ENCODE measurements at places on chromosomes 7 and 10.

GRCh38 chr7:131654249-131654558 lies 97.8 kb upstream of the PODXL start:
- DNase-seq, result no peak

DNA sequence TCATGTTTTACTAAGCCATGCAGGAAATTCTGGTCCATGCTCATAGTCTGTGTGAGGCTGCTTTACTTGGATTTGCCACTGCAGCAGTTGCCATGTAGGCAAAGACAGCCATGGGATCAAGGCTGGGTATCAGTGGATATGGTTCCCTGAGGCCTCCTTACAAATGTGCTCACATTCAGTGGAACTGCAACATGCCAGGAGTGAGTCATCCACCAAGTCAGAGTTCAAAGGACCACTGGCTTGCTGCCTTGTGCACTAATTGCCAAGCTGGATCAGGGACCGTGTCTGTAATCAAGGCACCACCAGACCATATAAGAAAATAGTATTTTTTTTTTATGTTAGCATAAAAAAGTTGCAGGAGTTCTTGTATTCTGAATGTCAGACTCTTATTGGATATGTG lies 101.0 kb downstream of the CDCA7L start:
- no peak for DNase-seq

DNA sequence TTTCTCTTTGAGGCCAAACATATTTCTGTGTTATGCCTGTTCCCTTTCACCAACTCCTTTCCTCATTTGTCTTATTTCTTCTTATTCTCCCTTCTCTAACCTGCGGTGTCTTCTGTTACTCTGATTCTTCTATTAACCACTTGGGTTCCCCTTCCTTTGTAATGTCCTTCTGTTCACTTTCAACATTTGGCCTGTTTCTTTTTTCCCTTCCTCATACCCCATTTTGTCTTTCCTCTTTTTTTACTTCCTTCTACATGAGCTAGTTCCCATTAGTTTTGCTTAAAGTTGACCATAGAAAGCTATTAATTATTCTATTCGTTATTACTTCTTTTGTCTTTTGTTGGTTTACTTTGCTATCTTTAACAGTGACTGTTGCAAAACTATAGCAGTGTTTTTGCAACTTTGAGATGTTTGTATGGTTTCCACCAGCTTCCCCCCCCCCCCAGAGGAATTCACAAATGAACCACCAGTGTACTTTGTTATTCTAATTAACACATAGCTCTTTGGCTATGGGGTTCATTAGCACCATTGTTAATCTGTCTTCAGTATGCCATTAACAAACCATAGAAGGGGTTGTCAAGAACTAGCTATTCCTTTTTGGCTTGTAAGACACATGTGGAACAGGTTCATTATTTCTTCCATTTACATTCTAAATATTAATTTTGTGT lies 2.9 kb downstream of the LRGUK start:
- DNase-seq, result no peak

DNA sequence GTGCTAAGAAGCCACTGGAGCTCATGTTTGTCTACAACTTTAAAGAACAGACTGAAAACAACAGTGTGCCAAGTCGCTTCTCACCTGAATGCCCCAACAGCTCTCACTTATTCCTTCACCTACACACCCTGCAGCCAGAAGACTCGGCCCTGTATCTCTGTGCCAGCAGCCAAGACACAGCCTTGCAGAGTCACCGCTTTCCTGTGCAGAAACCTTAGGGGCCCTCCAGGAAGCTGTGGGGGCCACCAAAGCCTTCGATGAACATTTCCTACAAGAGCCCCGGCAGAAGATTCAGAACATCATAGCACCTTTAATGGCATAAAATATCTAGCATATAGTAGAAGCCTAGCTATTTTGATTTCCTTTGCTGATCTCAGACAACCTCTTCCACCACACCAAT lies 88.0 kb upstream of the PRSS58 start:
- DNase-seq, result no peak

GRCh38 chr7:47473499-47474210 lies 108.3 kb downstream of the TNS3 start:
- no peak for DNase-seq

DNA sequence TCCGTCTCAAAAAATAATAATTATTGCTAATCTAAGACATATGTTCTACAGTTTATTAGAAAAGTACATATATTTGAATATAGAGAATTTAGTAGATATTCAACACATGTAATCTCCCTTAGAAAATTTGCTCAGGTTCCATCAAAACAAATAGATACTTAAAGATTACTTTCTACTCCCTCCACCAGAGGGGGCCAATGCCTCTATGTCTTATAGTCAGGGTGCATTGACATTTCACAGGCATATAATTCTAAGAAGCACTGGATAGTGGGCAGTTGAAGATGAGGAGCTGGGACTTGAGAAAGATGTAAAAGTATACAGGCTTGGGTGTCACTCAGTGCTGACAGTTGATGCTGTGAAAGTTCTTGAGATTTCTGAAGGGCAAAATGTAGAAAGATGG lies 301.6 kb upstream of the HPS1 start:
- DNase-seq, result no peak

DNA sequence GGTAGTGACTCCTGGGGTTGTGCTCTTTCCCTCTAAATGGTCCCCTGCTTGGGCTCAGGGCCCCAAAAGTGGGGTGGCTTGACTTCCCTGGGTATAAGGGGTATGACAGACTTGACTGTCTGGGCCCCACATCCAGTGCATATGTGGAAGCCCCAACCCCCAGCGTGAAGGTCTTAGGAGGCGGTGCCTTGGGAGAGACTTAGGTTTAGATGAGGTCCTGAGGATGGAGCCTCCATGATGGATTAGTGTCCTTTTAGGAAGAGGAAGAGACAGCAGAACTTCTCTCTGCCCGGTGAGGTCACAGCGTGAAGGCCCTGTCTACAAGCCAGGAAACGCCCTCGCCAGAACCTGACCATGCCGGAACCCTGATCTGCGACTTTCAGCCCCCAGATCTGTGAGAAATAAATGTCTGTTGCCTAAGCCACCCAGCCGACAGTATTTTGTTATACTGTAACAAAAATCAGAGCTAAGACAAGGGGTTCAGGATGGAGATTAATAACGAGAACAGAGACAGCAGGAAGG lies 23.8 kb downstream of the PODXL start:
- no peak for DNase-seq

DNA sequence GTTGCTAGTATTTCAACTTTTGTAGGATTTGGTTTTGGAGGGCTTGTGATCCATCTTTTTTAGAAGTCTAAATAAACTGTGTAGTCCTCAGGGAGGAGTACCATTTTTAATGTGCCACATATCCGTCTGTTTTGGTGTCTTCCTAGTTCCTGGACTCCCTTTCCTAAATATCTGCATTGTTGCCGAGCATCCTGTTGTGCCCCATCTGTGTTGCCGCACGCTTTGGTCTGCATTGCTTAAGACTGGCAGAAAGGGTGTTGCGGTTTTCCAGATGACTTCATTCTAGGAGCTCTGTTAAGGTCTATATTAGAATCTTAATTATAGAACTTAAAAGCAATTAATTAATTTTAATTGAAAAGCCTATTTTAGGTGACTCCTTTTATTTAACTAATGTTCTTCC lies 49.4 kb downstream of the RBM33 start:
- DNase-seq, result no peak

- DNase-seq, result no peak
These were observed 46.1 kb upstream of the EXOC6 start for GRCh38 chr10:92801978-92802872.

GRCh38 chr10:130128922-130129321 lies 7.3 kb upstream of the GLRX3 start:
- no peak for DNase-seq

DNA sequence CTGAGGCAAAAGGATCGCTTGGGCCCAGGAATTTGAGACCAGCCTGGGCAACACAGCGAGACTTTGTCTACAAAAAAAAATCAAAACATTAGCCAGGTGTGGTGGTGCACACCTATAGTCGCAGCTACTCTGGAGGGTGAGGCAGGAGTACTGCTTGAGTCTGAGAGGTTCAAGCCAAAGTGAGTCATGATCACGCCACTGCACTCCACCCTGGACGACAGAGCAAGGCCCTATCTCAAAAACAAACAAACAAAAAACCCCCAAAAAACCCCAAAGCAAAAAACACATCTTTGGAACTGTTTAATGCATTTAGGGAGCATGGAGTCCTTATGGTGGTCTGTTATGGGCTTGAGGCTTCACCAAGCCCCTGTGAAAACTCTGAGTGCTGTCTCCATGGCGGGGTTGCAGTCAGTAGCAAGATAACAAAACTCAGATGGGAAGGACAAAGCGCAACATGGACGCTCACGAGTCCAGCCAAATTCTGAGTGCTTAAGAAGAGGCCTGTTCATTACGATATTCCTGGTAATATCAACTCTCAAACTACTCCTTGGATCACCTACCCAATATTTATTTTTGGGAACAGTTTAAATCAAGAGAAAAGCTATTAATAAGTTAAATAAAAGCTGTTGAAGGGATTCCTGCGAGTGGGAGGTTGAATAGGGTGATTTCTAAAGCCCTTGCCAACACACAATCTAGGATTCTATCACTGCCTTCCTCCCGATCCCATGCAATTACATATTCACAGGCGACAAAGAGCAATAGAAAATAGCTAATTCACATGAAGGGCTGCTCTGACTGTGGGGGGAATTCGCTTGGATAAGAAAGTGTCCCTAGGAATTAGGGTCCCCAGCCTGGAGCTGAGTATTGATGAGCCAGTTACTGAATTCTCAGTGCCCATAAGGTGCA lies 123.3 kb downstream of the HIPK2 start:
- DNase-seq, result no peak

GRCh38 chr10:29610876-29611647 lies 23.7 kb downstream of the SVIL start:
- no peak for DNase-seq

DNA sequence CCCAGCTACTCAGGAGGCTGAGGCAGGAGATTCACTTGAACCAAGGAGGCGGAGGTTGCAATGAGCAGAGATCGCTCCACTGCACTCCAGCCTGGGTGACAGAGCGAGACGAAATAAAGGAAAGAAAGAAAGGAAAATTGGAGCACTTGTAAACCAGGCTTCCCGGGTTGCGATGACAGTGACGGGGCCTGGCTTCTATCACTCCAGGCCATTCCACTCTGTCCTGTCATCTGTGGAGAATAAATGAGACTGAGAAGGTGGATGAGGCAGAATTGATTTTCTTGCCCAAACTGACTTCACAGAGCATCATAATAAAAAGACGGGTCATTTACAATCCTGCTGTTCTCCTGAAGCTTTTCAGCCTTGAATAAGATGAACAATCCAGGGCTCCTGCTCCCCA lies 12.1 kb upstream of the KPNA7 start:
- no peak for DNase-seq

DNA sequence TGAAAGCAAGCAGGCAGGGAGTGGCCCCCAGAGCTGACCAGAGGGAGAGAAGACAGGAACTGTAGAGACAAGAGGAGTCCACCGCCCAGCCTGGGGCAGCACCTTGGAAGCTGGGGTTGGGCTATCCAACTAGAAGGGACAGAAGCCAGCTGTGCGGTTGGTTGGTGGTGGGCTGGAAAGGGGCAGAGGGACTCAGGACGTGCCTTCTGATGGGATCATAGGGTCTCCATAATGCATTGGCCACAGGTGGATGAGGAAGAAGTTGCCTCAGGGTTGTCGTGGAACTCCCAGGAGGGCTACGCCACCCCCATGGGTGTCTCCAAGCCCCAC lies 114.0 kb upstream of the RET start:
- DNase-seq, result no peak

DNA sequence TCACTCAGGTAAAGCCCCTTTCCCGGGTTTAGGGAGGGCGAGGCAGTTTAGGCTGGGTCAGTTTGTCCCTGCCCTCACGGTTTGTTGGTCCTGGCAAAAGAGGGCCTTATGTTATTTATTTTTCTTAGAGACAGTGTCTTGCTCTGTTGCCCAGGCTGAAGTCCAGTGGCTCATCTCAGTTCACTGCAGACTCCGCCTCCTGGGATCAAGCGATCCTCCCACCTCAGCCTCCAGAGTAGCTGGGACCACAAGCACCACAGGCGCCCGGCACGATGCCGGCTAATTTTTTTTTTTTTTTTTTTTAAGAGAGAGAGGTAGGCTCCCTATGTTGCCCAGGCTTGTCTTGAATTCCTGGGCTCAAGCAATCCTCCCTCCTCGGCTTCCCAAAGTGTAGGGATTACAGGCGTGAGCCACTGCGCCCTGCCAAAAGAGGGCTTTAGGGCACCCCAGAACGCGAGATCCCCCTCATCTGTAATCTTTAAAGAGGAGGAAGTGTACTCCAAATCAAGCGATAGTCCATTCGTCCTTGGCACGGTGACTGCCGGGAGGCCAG lies 626 bp upstream of the BMS1 start:
- no peak for DNase-seq

GRCh38 chr10:98030093-98030821 lies at the start of gene CRTAC1:
TSS of gene CRTAC1 (minus strand) at chr10:98030621. CDS start at chr10:98030472, 149 bp downstream.
- DNase-seq, result no peak

- peak; percentile 13 for DNase-seq
These were observed 153.7 kb downstream of the DNAJB6 start for GRCh38 chr7:157490465-157490912.

DNA sequence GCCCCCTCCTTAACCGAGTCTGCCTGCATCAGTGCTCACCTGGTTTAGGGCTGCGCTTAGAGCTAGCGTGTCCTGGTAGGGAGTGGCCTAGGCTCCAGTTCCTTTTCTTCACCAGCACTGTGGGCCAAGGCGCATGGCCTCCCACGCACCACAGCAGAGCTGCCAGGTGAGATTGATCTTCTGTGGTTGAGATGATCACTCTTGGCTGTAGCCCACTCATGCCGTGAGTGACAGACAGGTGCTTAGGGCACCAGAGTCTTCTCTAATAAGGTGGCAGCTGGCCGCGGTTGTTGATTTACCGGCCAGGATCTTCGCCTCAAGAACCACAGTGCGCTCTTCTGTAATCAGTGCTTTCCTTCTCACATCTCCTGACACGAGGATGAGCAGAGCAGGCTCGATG lies 157.2 kb upstream of the INSYN2A start:
- no peak for DNase-seq

- no peak for DNase-seq
These were observed 209.9 kb upstream of the FRMD4A start for GRCh38 chr10:14540611-14541010.

- no peak for DNase-seq
These were observed 346.0 kb downstream of the FRMD4A start for GRCh38 chr10:13984647-13985155.

Data from activated CD4-positive, alpha-beta T cell treated with anti-CD3 and anti-CD28 coated beads, Interleukin-2, amount 50 U/mL, for 4 hours (primary cell).